ENCODE measurements at places on chromosomes 4 and X.

DNA sequence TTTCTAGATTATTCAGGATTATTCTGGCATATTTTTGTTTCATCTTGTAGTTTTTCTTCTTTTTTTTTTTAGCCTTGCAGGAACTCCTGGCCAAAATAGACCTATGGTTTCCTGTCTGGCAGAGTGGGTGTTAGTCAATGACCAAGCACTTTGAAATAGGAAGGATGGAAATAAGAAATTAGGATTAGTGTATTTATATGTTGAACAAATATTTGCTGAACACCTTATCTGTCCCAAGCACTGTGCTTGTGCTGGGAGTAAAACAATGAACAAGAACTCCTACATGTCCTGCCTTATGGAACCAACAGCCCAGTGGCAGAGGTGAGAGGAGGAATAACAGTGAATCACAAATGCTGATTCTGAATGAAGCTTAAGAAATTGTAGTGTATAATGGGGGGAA lies 4.5 kb downstream of the MMRN1 start:
- peak; percentile 43 for DNase-seq

- DNase-seq: no peak
These were observed 17.7 kb upstream of the MRFAP1 start for GRCh38 chr4:6622744-6623143.

GRCh38 chrX:9988762-9989161 lies 21.6 kb downstream of the CLDN34 start:
- peak; percentile 53 for DNase-seq

GRCh38 chr4:74441744-74442143 lies 3.2 kb upstream of the AREG start:
- no peak for DNase-seq

DNA sequence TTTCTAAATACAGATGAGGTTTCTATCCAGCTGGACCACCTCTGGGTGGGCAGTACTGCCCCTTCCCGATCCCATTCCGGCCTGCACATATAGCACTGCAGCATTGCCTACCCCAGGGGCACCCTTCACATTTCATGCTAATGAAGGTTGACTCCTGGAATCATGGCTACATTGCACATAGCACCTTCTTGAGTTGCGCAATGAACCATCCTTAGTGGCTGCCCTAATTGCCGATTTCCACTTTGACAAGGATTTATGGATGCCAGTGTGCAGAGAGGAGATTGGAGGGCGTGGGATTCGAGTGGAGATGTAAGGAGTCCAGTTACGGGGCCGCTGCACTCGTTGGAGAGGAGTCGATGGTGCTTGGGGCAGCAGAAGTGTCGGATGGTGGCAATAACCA lies 229.0 kb downstream of the FRMPD4 start:
- DNase-seq: no peak

DNA sequence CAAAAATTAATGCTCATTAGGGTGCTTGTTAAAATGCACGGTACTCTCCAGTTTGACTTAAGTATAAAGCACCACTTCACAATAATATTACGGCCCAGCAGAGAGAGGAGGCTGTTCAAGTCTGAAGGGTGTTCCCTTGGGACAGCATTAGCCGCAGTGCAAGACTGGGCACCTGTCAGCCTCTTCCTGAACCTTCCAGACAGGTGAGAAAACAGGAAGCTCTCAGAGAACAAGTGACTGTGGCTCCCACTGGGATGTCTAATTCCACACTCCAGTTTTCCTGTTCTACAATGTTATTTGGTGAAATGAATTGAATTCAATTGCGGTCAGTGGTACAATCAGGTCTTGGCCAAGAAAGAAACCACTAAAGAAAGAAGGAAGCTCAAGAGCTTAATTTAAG lies 414.4 kb downstream of the SMARCA1 start:
- no peak for DNase-seq

DNA sequence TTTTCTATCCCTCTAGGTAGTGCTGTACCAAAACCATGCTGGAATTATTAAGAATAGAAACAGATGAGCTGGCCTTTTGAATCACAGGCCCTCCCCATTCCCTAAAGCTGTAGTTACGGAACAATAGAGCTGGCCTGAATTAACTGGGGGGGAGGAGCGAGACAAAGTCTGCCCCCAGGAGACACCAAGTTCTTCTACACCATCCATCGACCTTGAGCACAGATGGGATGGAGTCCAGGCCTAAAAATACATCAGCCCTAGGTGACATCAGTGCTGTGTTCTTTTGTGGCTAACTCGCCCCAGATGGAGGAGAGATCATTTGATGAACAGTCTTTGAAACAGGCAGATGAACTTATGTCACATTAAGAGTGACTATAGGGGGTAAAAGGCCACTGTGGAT lies 49.6 kb downstream of the LHFPL1 start:
- DNase-seq: no peak

DNA sequence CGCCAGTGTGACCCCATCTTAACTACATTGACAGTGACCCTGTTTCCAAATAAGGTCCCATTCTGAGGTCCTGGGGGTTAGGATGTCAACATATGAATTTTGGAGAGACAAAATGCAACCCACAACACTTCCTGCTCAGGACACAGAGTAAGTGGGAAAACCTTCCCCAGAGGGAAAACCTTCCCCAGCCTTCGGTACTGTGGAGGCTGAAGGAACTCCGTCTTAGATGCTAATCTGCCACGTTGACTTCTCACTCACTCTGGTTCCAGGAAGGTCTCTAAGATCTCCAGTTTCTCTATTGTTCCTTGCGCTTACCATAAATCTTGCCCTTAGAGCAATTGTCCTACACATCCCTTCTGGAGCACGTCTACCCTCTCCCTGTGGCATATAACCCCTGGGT lies 29.7 kb upstream of the HMX1 start:
- DNase-seq: no peak

DNA sequence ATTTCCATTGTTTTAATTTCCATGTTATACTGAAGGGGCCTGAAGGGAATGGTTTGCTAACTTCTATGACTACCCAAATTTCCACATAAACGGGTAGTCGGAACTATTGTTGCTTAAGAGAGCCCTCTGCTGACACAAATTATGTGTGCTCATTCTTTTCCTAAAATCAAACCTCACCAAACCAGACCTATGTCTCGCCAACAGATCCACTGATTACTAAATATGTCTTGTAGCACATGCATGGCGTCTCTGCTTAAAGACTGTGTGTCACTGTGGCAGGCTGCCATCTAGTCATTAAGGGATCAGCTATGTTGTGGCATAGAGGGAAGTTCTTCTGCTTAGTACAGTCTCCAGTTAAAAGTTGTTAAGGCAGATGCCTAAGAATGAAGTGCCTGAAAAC lies 25.1 kb downstream of the PIR start:
- DNase-seq: peak; percentile 63

DNA sequence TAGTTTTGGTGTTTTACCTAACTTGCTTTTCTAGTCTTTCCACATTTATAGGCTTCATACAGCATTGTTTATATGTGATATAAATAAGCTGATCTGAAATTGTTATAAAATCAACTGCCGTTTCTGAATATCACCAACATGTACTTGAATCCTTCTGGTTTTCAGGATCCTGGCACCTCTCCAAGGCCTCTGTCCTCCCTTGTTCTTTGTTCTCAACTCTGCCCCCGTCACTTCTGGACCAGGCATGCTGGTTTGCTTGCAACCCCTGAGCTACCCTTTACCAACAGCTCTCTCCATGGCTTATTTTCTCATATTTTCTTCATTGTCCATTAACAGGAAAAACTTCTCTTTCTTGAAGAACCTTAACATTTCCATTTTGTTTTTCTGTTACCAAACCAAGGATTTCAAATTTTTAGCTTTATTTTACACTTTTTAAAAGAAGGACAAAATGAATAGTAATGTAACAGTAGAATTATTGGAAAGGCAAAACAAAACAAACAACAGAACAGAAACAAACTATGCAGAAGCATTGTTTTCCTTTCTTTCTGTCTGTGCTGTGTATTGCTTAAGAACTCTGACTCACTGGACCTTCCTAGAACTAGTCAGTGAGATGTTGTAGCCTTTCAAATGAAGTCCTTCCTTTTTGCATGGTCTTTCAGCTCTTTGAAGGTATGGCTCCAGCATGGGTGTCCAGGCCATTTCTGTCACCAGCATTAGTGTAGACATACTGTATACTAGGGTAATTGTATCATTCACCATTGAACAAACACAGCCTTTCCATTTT lies 44.8 kb downstream of the BANK1 start:
- no peak for DNase-seq

DNA sequence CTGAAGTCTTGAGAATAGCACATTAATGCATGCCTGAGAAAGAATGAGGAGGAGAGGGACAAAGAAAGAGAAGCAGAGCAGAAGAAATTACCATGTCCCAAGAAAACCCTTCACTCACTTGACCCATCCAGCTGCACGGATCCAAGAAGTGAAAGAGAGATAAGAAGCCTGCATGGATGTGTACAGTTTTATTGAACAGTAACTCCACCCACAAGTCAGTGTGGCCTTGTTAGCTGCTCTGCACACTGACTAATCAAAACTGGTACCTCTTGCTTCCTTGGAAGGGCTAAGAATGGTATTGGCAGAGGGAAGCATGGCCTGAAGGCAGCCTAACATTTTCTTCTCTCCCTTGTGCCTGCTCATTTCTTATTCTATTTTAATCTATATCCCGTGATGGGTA lies 163.9 kb downstream of the SLC7A11 start:
- peak; percentile 3 for DNase-seq

DNA sequence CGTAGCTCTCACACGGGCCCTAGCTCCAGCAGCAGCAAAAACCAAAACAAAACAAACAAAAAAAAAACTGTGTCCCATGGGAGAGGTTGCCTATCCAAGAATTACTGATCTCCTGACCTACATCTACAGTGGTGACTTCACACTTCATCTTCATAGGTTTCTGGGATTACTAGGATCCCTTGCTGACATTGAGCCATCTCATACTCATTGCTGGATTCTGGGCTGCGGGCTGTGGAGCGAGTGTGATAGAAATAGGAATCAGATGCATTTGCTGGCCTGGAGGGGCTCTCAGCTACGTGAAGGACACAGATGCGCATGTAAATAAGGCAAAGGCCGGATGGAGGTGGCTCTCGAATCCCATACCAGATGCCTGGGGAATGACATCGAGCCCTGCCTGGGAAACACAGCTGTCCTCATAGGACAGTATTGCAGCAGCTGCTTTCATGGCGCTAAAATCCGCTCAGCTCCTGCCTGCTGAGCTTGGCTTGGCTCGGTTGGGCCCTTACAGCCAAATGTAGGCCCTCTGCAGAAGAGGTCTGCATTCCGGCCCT lies 41.7 kb downstream of the CNGA2 start:
- no peak for DNase-seq

- peak; percentile 79 for DNase-seq
These were observed 169.9 kb downstream of the AASDH start for GRCh38 chr4:56217343-56217890.

GRCh38 chrX:22325096-22325495 lies 52.4 kb downstream of the CBLL2 start:
- no peak for DNase-seq

GRCh38 chr4:47598896-47599295 lies 113.8 kb downstream of the ATP10D start:
- DNase-seq: no peak

DNA sequence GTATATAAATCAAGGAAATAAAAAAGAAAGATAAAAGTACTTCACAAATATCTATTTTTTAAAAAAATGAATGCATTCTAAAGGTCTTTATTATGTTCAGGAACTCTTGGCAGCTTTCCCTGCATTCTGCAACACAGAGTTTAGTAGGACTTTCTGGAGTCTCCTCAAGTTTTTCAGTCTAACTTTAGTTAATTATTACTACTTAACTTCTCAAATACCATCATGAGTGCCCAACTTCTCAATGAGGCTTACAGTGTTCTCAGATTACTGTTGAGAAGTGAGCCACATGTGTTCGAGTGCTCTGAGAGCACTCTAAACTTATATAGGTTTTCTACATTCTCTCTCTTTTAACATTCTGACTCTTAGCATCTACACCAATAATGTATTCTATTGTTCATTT lies 1852.9 kb upstream of the PCDH10 start:
- no peak for DNase-seq

- DNase-seq: no peak
These were observed 69.4 kb downstream of the IQCM start for GRCh38 chr4:149746276-149746675.

- DNase-seq: no peak
These were observed 180.2 kb downstream of the NWD2 start for GRCh38 chr4:37424753-37425152.

- DNase-seq: no peak
These were observed 156.4 kb upstream of the GATB start for GRCh38 chr4:151917145-151917734.

GRCh38 chr4:132297346-132297745 lies 851.7 kb upstream of the PCDH10 start:
- no peak for DNase-seq

GRCh38 chrX:24110069-24110468 lies 39.5 kb upstream of the ZFX start:
- no peak for DNase-seq

- no peak for DNase-seq
These were observed 183.1 kb upstream of the ARX start for GRCh38 chrX:25198891-25199290.

GRCh38 chrX:123324625-123325024 lies 140.5 kb downstream of the GRIA3 start:
- DNase-seq: no peak

DNA sequence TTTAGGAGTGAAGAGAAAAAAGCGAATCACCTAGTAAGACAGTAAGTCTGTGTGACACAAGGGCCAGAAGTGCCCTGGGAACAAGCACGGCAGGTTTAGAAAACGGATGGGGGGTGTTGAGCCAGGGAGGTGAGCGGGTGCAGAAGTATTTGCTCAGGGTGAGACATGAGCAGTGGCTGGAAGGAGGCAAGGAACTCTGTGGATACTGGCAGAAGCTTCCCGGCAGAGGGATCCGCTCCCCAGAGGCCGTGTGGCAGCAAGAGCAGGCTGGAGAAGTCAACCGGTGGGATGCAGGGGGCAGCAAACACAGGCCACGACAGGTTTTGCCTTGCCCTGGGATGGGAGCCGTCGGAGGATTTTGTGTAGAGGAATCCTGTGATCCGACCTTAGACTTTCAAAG lies 2.3 kb upstream of the UVSSA start:
- DNase-seq: no peak

- DNase-seq: no peak
These were observed 15.3 kb downstream of the HELQ start for GRCh38 chr4:83440148-83440814.

DNA sequence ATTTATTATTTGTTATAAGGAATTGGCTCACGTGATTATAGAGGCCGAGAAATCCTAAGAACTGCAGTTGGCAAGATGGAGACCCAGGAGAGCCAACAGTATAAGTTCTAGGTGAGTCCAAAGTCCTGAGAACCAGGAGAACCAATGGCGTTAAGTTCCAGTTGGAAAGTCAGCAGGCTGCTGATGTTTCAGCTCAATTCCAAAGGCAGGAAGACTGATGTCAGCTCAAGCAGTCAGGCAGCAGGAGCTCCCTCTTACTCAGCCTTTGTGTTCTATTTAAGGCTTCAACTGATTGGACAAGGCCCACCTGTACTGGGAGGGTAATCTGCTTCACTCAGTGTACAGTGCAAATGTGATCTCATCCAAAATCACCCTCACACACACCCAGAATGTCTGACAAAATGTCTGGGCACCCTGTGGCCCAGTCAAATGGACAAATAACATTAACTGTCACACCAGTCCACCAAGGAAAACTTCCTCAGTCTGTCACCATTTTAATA lies 30.8 kb upstream of the TBL1X start:
- no peak for DNase-seq

- no peak for DNase-seq
These were observed 159.9 kb downstream of the MGST2 start for GRCh38 chr4:139825523-139826014.
